ENCODE measurements at places on chromosomes 7 and 10.

DNA sequence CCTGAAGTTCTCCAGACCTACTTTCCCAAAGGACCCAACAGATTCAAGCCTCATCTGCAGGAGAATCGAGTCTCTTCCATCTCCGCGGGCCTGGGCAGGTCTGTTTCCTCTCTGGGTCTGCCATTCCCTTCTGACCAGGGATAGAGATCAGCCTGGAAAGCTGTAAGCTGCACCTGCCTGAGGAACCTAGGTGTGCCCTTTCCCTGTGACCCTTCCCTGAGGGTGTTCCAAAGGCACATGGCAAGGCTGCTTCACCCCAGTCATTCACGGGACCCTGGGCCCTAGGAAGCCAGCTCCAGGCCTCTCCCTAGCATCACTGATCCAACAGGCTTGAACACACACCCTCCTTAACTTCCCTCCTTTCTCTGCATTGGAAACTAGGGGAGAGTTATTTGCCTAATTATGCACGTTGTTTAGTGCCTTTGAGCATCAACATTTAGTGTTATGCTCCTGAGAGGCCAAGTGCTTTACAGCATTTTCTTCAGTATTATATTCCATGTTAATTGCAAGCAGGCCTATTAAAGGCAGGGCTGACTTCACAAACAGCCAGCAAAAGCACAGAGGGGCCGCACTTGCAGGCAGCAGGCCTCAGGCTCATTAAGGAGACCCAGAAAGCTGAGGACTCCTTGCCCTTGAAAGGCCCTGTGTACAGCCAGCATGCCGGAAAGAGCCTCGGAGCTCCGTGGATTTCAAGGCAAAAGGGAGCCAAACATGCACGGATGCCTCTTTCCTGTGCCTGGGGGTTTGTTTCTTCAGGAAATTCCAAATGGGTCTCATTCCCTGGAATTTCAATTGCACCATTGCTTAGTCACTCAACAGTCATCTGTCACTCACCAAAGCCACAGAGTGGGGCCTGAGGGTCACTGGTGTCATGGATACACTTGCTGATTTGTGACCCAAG, 91.0 kb upstream of the FAM20C start:
- DNase-seq = no peak

- no peak for DNase-seq
These were observed 2.9 kb downstream of the ANKRD1 start for GRCh38 chr10:90917968-90918318.

GRCh38 chr7:30884881-30885280, 26.8 kb upstream of the AQP1 start:
- no peak for DNase-seq

- no peak for DNase-seq
These were observed 4.0 kb downstream of the GNGT1 start for GRCh38 chr7:93910076-93910994.

GRCh38 chr7:140060243-140060630, 2.5 kb downstream of the PARP12 start:
- DNase-seq = no peak

DNA sequence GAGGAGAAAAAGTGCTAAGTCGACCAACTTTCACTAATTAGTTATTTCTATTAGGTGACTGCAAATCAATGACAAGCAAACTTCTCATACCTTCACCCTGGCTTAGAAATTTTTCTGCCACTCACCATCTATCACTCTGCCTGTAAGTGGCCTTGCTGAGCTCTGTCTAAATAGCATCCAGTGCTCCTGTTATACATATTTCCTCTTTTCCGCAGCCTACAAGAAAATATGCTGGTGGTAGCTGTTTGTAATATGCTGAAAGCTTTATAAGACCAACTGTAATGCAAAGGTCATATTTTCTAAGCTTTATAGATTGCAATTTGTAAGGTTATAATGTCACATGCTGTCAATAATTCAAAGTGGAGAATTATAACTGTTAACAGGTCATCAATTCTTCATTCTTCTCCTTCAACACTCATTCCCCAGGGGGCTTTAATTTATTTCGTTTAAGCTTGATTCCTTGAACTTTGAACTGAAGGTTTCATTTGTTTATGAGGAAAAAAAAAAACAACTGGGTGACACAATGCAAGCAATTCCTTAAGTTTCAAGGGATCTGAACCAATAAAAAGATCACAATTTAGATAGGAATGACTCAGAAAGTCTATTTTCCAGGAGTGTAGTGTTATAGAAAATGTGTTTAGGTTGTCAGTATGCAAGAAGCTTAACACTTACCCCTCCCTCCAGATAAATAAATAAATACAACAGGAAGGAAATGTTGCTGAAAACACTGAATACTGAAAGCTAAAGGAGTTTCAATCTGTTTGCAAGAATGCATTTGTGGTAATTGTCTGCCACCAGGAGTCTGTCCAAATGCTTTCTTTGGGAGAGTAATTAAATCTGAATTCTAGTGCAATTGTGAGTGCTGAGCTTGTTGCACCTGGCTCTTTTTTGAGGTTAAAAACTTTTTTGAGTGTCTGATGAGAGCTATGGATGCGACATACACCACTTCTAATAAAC, 183.7 kb downstream of the SORCS1 start:
- DNase-seq = no peak

- no peak for DNase-seq
These were observed 40.9 kb downstream of the TCERG1L start for GRCh38 chr10:131270461-131271190.

DNA sequence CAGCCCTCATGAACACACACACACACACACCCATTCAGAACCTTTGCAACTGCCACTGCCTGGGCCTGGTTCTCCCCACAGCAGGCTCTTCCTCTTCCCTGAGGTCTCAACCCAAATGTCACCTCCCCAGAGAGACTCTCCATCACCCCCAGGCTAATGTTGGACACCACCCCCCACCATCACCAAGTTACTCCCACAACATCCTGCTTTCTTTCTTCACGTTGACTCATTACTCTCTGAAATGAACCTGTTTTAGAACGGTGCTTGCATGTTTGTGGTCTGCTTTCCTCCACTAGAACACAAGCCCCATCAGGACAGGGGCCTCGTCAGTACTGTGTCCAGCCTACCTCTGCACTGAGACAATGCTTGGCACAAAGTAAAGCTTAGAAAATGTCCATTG, 16.0 kb downstream of the AFAP1L2 start:
- DNase-seq = no peak

DNA sequence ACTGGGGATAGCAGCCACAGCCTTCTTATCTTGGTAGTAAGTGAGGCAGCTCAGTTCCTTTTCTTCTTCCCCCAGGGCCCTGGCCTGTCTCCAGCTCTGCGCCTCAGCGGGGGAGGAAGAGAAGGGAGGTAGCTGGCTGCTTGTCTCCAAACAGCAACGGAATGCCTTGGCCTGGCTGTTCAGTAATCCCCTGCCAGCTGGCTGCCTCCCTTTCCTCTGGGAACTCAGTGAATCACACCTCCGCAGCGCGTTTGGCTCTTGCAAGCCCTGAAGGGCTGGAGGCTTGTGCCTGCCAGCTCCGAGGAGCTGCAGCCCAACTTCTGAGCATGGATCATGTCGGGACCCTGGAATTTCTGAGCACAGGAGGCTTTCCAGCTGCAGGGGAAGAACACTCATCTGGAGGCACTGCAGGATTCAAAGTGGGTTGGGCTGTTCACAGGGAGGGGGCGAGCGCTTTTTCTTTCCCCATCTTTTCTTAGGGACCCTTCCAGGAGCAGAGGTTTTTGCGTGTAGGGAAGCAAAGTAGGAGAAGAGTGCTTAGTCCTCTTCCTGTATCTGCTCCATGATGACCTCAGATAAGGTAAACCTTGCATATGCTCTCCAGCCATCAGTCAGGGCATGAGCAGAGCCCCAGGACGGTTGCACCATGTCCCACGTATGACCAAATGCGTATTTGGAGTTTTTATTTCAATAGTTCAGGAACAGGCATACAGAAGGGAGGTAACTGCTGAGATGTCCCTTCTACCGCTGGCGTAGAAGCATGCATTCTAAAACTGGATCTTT, 253.2 kb upstream of the INHBA start:
- no peak for DNase-seq

- DNase-seq = no peak
These were observed 74.0 kb upstream of the CUX1 start for GRCh38 chr7:101743241-101743994.

DNA sequence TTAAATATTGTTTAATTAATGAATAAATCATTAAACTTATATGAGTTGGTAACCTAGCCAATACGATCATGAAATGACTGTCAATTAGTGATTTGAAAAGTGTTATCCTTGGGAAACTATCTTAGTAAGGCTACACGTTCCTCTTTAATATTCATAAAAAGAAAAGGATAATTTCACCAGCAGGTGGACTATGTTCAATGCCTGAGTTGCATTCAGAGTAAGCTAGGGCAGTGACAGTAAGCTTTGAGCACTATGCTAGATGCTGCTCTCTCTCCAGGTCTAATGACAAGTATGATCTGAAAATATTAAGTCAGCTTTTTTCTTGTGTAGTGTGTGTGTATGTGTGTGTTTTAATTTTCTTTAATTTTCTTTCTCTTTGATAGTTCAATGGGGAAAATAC, 486.3 kb upstream of the PCDH15 start:
- no peak for DNase-seq

DNA sequence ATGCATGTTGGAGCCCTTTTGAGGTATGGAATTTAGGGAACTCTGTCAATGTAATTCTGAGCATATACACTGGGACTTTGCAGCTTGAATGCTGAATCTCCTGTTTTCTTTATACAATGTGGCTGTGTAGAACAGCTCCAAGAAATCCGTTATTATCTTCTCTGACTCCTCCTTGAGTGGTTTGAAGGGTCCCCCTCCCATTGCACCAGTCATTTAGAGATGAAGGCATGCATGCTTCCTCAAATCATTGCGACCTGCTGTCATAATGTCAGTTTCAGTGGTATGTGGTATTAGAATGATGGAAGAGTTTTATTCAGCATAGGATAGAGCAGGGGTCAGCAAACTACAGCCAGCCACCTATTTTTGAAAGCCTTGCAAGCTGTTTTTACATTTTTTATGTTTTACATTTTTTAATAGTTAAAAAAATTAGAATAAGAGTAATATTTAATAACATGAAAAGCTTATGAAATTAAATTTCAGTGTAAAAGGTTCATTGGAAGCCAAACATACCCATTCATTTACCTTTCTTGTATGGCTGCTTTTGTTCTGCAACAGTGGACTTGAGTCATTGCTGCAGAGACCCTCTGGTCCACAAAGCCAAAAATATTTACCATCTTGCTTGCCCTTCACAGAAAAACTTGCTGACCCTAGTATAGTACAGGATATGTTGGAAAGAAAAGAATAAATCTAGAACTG, 8.1 kb downstream of the STK17A start:
- DNase-seq = no peak

GRCh38 chr7:6232534-6232933, 39.9 kb downstream of the CYTH3 start:
- no peak for DNase-seq

DNA sequence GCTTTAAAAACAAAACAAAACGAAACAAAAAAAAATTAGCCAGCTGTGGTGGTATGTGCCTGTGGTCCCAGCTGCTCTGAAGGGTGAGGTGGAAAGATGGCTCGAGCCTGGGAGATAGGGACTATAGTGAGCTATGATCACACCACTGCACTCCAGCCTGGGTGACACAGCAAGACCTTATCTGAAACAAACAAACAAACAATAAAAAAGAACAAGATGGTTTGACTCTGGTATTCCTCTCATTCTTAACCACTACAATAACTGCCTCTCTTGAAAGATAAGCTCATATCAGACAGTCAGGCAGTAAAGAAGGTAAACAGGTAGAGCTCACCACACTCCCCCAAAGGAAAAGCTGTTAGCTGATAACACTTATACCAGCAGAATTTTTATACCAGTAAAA, 14.1 kb upstream of the DUSP5 start:
- no peak for DNase-seq
